ENCODE measurements at places on chromosomes 12 and 14.

- no peak for DNase-seq
These were observed 56.7 kb downstream of the KIAA0586 start for GRCh38 chr14:58484176-58484575.

DNA sequence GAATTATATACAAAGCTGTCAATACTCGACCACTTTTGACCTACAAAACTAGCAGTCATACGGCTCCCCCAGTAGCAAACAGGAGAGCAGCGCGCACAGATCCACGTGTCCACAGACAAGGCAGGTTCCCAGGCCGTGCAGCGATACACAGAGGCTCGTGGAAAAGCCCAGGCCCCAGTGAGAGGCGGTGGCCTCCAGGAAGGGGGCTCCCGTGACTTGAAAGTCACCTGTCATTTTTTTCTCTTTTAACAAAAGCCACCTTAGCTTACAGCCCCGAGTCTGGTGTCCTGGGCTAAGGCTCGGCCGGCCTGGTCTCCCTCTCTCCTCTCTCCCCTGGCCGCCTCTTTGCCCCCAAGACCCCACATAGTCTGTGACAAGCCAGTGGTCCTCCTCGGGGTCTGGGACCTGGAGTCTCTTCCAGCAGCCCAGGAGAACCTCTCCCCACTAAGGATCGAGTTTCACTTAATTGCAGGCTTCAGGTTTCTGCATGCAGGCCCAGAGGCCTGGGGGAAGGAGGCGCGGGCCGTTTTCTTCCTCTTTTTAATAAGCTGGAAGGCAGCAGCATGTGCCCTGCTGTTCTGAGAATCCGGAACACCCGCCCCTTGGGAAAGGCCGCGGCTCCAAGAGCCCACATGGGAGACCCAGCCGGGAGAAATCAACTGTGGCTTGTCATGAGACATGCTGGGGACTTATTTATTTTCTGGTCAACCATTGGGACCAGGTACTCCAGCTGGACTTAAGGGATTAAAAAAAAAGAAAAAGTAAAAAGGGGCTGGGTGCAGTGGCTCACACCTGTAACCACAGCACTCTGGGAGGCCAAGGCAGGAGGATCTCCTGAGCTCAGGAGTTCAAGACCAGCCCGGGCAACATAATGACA lies 15.9 kb downstream of the NCOR2 start:
- no peak for DNase-seq

- no peak for DNase-seq
These were observed 202.7 kb downstream of the PRKD1 start for GRCh38 chr14:29724991-29725390.

GRCh38 chr12:47942614-47943225 lies 20.7 kb upstream of the TMEM106C start:
- no peak for DNase-seq

DNA sequence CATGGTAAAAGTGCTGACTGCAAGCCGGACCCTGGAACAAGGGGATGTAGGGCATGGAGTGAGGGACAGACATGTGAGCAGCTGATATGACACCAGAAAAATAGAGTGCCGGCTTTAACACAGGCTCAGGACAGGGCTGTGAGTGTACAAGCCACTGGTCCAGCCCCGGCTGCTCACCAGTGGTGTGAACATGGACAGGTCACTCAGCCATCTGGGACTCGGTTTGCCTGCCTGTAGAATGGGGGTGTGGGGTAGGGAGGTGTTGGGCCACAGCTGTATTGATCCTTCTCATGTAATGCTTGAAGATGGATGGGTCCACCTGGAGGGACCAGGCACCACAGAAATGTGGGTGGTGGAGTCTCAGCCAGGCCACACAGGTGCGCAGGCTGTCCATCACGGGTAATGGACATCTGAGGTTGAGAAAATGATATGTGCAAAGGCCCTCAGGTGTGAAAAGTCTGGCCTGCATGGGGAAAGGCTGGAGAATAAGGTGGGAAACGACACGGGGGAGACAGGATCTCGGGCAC lies 10.6 kb upstream of the KRT74 start:
- no peak for DNase-seq

DNA sequence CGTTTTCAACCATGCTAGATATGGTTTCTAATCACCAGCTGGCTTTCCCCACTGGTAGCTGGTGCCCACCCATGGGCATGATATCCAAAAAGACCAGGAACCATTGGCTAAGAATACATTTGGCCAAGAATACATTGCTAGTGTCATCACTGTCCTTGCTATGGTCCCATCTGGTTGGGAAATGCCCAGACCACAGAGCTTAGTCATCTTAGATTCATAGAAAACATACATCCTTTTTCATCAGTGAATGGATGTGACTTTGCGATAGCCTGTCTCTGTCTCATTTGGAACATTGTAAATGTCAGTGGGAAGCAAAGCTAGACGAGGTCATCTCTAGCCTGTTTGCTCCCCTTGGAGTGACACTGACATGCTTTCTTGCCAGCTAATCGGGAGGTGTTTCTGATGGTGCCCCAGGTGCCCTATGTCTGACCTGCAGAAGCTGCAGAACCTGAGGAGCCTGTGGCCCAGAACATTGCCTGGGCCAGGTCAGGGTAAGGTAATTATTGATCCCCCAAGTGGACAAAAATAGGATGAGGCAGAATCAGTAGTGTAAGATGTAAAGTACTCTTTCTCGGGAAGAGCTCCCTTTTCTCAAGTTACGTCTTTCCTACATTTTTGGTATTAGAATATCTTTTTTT lies 194.8 kb downstream of the SLC41A2 start:
- DNase-seq = no peak

- DNase-seq = no peak
These were observed 59.1 kb downstream of the DCAF5 start for GRCh38 chr14:69093631-69094421.

- DNase-seq = no peak
These were observed 9.0 kb downstream of the DAZAP2 start for GRCh38 chr12:51247523-51248206.

- DNase-seq = no peak
These were observed 5.3 kb downstream of the GYS2 start for GRCh38 chr12:21599143-21599999.

DNA sequence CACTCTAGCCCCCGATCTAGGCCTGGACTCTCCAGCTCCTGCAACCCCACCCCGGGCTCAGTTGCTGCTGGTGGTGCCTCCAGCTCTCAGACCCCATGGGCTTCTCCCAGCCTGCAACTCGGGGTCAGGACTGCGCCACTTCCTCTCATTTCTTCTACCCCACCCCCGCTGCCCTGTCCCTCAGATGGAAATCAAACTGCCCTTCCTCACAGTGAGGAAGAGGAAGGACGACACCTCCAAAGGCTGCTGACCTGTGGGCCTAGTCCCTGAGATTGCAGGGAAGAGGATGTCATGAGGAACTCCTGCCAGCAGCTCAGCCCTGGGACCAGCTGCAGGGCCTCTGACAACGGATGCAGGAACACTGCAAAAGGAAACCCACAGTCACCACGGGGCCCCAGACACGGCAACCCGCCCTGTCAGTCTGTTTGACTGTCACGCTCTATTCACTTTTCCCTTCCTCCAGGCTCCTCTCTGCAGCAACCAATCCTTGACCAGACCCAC lies 29.3 kb upstream of the PNMA1 start:
- DNase-seq = no peak

DNA sequence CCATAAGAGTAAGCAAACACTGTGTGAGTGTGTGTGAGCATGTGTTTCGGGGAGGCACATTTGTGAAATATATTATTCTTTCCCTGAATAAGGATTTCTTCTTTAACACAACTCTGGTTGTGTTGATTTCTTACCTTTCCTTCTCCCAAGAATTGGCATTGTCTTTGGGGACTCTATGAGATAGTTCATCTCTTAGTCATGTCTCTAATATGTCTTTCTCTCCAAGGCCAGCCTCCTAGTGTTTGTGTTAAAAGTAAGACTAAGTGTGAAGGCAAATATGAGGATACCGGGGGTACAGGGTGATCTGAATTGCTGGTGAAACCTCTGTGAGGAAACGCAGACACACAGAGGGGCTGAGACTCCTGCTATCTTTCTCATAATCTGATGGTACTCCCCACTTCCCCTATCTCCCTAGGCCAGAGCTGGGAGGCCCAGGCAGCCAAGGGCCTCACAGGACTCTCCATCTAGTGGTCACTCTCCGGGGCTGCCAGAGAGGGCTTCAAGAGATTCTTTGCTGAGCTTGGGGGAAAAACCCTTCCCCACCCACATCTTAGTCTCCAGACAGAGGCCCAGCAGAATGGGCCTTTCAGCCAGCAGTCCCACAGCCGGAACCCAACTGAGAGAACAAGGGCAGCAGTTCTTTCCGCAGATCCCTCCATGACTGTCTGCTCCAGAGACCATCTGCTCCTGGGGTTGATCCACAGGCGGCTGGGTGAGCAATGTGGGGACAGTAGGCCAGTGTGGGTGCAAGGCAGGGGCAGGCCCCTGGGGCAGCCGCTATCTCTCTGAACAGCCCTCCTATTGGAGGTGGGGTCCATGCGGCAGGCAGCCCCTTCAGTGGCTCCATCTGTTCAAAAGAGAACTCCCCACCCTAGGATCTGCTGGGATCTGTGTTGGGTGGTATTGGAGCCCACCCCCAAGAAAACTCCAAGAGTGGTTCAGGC lies 5.8 kb upstream of the HOXC12 start:
- DNase-seq = no peak

DNA sequence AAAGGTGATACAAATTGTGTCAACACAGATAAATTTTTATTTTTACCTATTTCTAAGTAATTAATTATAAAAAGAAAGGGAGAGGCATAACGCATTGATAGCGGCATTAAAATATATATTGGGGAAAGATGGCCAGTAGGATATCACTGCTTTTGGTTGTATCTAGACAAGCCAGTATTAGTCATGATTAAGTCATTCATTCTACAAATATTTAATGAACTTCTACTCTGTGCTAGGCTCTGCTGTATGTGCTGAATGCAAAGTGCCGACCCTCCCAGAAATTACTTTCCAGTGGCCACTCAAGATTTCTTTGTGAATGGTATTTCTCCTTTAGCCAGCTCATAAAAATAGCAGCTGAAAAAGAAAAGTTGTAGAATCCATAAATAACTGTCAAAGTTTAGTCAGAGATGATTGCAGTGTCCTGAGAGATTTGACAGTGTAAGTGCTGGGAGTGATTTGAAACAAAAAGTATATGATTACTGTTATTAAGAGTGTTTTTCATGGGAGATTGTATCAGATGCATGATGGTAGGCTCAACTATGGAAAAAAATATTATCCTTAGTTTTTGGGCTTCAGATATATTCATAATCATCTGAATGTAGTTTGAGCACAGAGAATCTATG lies 133.2 kb downstream of the MGAT4C start:
- no peak for DNase-seq
